ENCODE measurements at places on chromosomes 6 and 20.

DNA sequence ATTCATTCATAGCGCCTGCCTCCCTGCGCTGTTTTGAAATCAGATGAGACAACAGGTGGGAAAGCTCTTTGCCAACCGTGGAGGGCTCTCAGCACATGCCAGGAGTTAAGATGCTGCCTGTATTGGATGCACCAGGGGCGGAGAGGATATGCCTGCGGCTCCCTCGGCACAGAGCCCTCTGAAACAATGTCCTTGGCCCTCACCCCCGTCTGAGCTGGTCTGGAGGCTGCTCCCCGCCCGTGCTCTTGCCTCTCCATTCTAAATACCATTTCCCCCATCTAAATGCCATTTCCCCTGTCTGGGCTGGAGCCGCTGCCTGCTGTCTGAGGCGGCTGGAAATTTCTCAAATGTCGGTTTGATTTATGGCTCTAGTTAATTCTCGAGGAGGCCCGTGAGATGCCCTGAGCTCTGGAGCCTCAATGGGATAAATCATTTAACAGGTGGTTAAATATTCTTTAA lies 50.8 kb upstream of the MLN start:
- DNase-seq, result peak; percentile 88

GRCh38 chr20:8360035-8360434 lies 228.0 kb downstream of the PLCB1 start:
- no peak for DNase-seq

DNA sequence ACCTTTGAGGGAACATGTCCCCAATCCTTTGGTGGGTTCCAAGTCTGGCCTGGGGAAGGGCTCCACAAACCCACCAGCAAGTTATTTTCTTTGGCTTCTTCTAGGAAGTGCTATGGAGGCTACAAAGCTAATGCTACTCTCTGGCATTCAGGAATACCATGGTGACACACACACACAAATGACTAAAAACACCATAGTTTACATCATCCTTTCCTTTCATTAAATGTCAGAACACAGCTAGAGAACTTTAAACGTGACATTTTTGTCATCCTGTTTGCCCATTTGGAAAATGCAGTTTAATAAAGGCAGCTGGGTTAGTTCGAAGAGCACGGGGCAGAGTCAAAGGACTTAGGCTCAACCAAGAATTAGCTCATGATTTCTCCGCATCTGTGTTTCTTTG lies 40.2 kb upstream of the PROKR2 start:
- DNase-seq, result no peak

DNA sequence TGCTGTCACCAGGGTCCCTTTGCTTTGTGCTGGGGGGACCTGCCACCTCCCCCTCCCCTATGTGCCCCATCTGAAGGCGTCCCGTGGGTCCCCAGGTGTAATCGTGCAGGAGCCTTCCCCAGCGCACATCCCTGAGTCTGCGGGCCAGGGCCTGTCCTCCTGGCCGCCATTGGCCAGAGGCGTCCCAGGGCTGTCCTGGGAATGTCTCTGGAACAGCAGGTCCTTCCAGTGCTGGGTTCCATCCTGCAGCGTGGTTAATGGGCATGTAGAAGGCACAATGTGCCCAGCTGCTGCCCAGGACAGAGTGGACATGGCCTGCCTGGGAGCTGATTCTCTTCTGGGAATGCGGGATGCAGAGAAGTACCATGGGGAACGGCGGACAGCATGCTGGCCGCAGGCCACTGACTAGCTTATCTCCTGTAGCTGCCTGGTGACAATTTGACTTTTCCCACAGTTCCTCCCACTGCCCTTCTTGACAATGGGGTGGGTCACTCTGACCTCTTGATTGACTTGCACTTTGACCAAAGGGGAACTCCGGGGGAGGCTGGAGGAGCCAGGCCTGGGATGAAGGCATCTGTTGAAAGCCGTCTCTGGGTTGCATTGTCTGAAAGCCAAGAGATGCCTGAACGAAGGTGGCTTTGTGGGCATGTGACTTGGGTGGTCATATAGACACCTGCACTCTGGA lies 64.0 kb downstream of the CTCFL start:
- no peak for DNase-seq

- no peak for DNase-seq
Observed at GRCh38 chr20:59802018-59802417, 131.4 kb downstream of the SYCP2 start.

All from G401 (cell line).